Left lung (tissue), 14 donors: ENCODE measurements at places on chromosomes 2 and 18. TPM values are rescaled to one million over a fixed set of nuclear protein-coding genes. Genes with fewer than 3 reads are reported as not detected.

GRCh38 chr2:164913640-164914350, 41.5 kb downstream of the SLC38A11 start:
- no peaks in the 10 kb centered on the region for H3K27me3 ChIP-seq
- peaks cover 6% of the 10 kb centered on the region for H3K4me1 ChIP-seq
- no peaks in the 10 kb centered on the region for H3K36me3 ChIP-seq
- H3K27ac ChIP-seq, result peak overlapping the region; percentile 24
- no peak overlapping the region for H3K4me3 ChIP-seq

The CNTNAP5 gene
- total RNA-seq, result not detected

The L3MBTL4 gene
- total RNA-seq, result 10.1 TPM

- no peaks in the 10 kb centered on the region for H3K4me1 ChIP-seq
- no peaks in the 10 kb centered on the region for H3K36me3 ChIP-seq
- H3K4me3 ChIP-seq, result no peak overlapping the region
- H3K27me3 ChIP-seq, result no peaks in the 10 kb centered on the region
- H3K27ac ChIP-seq, result no peak overlapping the region
These were observed 197.2 kb downstream of the ACKR3 start for GRCh38 chr2:236766850-236767249.

- H3K36me3 ChIP-seq, result no peaks in the 10 kb centered on the region
- no peaks in the 10 kb centered on the region for H3K27me3 ChIP-seq
- H3K4me3 ChIP-seq, result no peak overlapping the region
- no peak for DNase-seq
These were observed 225.3 kb downstream of the SLC8A1 start for GRCh38 chr2:40226637-40227036.

- H3K4me1 ChIP-seq, result no peaks in the 10 kb centered on the region
- no peak overlapping the region for H3K4me3 ChIP-seq
- no peaks in the 10 kb centered on the region for H3K27me3 ChIP-seq
- DNase-seq, result no peak
- H3K36me3 ChIP-seq, result no peaks in the 10 kb centered on the region
These were observed 37.2 kb upstream of the BIN1 start for GRCh38 chr2:127143841-127144782.

DNA sequence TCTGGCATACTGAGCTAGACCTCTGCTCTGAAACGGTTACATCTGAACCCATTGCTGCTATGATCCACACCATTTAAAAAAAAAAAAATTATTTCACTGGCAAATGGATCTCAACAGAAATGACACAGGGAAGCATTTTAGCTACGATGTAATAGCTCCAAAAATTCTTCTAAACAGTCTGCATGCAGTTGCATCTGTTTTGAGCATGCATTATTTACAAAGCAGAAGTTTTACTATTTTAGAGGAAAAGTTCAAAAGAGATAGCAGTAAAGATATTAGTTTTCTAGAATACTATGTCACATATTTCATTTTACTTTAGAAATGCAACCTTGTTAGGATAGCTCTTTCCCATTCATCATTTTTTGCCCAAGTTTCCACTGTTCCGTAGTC, 265.7 kb downstream of the MEIS1 start:
- no peak for DNase-seq
- no peaks in the 10 kb centered on the region for H3K36me3 ChIP-seq
- H3K4me3 ChIP-seq, result no peak overlapping the region
- peak overlapping the region; percentile 1 for H3K27ac ChIP-seq
- no peaks in the 10 kb centered on the region for H3K27me3 ChIP-seq

The SIX3 gene
- total RNA-seq, result not detected

The LYPD6B gene
- 0.79 TPM for total RNA-seq

GRCh38 chr18:58226429-58226828, 182.4 kb downstream of the NEDD4L start:
- no peaks in the 10 kb centered on the region for H3K36me3 ChIP-seq
- H3K27ac ChIP-seq, result no peak overlapping the region
- H3K27me3 ChIP-seq, result no peaks in the 10 kb centered on the region
- H3K4me1 ChIP-seq, result peaks cover 44% of the 10 kb centered on the region

GRCh38 chr18:12295389-12296086, 12.5 kb upstream of the TUBB6 start:
- H3K27me3 ChIP-seq, result no peaks in the 10 kb centered on the region
- no peaks in the 10 kb centered on the region for H3K4me1 ChIP-seq
- H3K27ac ChIP-seq, result no peak overlapping the region
- H3K4me3 ChIP-seq, result no peak overlapping the region
- H3K36me3 ChIP-seq, result no peaks in the 10 kb centered on the region
- no peak for DNase-seq

The NTSR2 gene
- not detected for total RNA-seq

DNA sequence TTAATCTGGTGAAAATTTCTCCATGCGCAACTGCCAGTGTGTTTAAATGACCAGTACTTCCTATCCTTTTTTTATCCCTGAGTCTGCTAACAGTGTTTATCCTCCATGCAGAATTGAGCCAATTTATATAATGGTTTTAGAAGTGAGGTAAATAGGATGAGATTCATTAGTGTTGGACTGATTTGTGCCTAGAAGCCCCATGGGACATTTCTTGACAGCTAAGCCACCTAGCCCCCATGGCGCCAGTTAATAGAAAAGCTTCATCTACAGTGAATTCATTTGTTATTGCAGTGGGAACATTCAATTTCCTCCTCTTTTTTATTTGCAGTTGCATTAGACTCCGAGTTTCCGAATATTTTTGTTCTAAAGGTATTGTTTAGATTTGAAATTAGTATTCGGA, 175.6 kb downstream of the ARL6IP6 start:
- H3K27ac ChIP-seq, result no peak overlapping the region
- no peaks in the 10 kb centered on the region for H3K27me3 ChIP-seq
- no peak for DNase-seq

GRCh38 chr2:179247318-179248023, 17.2 kb downstream of the SESTD1 start:
- no peak overlapping the region for H3K4me3 ChIP-seq
- H3K27me3 ChIP-seq, result no peaks in the 10 kb centered on the region
- no peak overlapping the region for H3K27ac ChIP-seq
- DNase-seq, result no peak

The ITPRIPL1 gene
- 1.3 TPM for total RNA-seq

DNA sequence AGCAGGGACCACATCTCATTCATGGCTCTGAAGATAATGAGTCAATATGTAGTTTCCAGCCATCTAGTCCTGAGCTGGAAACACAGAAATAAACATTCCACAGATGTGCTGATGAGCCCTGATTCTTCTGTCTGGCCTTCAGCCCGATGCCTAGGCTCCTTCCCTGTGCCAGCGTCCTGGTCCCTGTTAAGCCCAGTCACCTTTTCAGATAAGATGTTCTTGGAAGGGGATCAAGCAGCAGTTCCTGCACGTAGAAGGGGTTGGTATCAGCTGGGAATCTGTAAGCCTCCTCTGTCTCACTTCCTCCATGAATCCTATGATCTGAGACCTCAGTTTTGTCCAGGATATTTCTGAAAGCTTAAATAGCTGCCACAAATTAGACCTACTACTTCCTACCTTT, 149.3 kb downstream of the TTC32 start:
- DNase-seq, result no peak
- H3K4me3 ChIP-seq, result no peak overlapping the region
- H3K27me3 ChIP-seq, result no peaks in the 10 kb centered on the region
- H3K27ac ChIP-seq, result no peak overlapping the region

DNA sequence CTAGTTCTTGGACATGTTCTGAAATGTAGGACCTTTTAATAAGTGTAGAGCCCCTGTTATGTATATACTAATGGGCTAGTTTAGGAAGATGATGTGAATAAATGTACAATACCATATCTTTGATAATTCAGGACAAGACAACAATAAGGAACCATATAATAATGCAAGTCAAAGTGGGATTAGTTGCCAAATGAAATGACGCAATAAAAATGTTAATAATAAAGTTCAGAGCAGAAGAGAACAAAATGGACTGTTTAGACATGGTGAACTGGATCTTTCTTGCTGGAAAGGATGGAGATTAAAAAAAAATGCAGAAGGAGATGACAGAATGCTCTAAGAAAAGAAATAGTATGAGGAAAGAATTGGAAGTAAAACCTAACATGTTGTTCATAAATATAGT, 43.7 kb downstream of the MMADHC start:
- no peaks in the 10 kb centered on the region for H3K4me1 ChIP-seq
- H3K27ac ChIP-seq, result no peak overlapping the region
- no peaks in the 10 kb centered on the region for H3K27me3 ChIP-seq

DNA sequence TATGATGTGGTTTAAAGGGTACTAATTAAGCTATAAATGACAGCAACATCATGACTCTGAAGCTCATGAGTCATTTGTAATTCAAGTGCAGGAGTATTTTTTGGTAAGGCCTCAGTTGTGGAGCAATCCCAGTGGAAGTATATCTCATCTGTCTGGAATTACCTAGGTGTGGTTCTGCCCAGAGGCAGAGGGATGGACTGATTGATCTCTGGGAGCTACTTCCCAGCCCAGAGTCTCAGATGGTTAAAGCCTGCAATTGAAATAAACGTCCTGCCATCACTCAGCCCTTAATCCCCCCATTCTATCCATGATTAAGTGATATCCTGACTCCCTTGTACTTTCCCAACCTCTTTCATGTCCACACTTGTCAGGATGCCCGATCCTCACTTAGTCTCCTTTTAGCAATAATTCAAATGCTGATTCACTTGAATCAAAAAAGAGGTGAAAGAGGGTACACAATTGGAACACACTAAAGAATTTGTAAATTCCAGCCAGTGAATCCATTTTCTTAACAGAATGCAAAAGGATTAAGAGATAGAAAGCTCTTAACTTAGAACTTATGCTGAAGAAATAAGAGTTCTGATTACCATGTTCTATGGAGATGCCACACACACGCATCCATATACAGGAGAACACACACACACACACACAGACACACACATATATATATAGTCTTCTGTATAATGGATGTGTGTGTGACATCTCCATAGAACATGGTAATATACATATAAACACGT, 664.4 kb downstream of the NYAP2 start:
- H3K27me3 ChIP-seq, result no peaks in the 10 kb centered on the region
- DNase-seq, result no peak
- no peak overlapping the region for H3K27ac ChIP-seq
- H3K36me3 ChIP-seq, result no peaks in the 10 kb centered on the region
- no peaks in the 10 kb centered on the region for H3K4me1 ChIP-seq

DNA sequence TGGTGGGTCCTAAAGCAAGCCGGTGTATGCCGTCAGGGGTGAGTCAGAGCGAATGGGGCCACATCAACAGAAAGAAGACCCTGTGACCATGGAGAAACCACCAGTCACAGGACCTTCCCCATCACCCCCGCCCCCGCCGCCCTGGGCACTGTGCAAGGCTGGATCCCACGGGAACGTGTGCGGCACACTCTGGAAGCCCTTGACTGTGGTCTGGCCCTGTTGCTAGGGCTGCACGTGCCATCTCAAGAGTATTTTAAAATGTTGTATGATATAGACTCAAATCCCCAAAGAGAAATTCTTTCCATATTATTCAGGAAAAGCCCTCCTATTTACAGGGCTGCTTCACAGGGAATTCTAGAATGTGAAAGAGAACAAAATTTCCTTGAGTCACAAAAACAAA, 174.8 kb downstream of the BCL2 start:
- no peaks in the 10 kb centered on the region for H3K4me1 ChIP-seq
- no peak overlapping the region for H3K4me3 ChIP-seq
- no peak overlapping the region for H3K27ac ChIP-seq
- no peak for DNase-seq

The C2orf80 gene
- not detected for total RNA-seq

DNA sequence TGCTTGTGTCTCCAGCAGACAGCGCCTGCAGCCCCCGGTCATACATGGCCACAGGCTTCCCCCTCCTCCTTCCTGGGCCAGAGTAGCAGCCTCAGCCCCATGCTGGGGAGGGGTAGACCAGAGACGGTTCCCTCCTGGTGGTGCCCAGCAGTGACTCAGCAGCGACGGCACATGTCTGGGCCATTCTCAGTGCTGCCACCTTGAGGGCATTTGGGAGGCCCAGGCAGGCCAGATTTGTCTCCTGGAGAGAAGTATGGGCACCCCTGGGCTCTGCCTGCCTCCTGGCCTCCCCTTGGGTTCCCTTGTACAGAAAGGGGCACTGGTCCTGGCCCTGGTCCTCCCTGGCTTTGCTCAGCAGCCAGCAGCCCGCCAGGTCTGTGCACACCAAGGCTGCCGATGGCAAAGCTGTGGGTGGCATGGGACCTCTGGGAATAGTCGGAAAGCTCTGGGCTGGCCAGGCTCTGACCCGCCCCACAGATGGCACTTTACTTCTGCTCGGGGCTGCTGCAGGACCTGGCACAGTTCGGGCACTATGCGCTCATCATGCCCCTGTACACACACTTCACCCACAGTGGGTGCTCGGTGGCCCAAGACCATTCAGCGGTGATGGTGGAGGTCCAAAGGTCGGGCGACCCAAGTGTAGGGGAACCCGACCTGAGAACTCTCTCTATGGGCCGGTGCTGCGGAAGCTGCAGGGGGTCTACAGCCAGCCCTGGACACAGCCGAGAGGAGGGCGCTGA, 11.4 kb upstream of the ALPI start:
- no peak overlapping the region for H3K27ac ChIP-seq
- no peak for DNase-seq
- H3K4me3 ChIP-seq, result no peak overlapping the region

- H3K4me3 ChIP-seq, result no peak overlapping the region
- no peak overlapping the region for H3K27ac ChIP-seq
- peaks cover 14% of the 10 kb centered on the region for H3K4me1 ChIP-seq
- peaks cover 46% of the 10 kb centered on the region for H3K27me3 ChIP-seq
- DNase-seq, result no peak
- no peaks in the 10 kb centered on the region for H3K36me3 ChIP-seq
These were observed 1.8 kb upstream of the FRZB start for GRCh38 chr2:182868054-182868796.

DNA sequence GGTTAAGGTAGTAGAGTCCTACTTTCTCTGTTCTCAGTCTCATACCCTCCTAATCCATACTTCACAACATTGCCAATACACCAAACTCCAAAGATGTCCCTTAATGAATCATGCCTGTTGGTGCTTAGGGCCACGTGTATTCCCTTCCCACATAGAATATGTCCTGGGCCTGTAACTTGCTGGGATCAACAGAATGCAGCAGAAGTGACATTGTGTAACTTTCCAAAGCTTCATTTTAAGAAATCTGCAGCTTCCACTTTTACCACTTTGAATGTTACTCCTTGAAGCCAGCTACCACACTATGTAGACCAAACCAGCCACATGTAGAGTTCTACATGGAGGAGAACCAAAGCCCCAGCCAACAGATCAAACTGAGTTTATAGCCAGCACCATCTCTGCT, 58.5 kb upstream of the ARHGAP15 start:
- no peak for DNase-seq
- H3K36me3 ChIP-seq, result no peaks in the 10 kb centered on the region
- no peak overlapping the region for H3K27ac ChIP-seq
- H3K27me3 ChIP-seq, result no peaks in the 10 kb centered on the region
- no peaks in the 10 kb centered on the region for H3K4me1 ChIP-seq
- H3K4me3 ChIP-seq, result no peak overlapping the region

GRCh38 chr2:19576411-19576810, 218.0 kb upstream of the OSR1 start:
- H3K36me3 ChIP-seq, result no peaks in the 10 kb centered on the region
- DNase-seq, result no peak
- peaks cover 7% of the 10 kb centered on the region for H3K4me1 ChIP-seq

- no peaks in the 10 kb centered on the region for H3K27me3 ChIP-seq
- H3K36me3 ChIP-seq, result no peaks in the 10 kb centered on the region
- DNase-seq, result no peak
- H3K4me1 ChIP-seq, result no peaks in the 10 kb centered on the region
- H3K4me3 ChIP-seq, result no peak overlapping the region
- H3K27ac ChIP-seq, result no peak overlapping the region
These were observed 9.6 kb upstream of the NT5C1B start for GRCh38 chr2:18598848-18599484.

The INHA gene
- 0.37 TPM for total RNA-seq
